ENCODE measurements at places on chromosomes 6 and 20.

DNA sequence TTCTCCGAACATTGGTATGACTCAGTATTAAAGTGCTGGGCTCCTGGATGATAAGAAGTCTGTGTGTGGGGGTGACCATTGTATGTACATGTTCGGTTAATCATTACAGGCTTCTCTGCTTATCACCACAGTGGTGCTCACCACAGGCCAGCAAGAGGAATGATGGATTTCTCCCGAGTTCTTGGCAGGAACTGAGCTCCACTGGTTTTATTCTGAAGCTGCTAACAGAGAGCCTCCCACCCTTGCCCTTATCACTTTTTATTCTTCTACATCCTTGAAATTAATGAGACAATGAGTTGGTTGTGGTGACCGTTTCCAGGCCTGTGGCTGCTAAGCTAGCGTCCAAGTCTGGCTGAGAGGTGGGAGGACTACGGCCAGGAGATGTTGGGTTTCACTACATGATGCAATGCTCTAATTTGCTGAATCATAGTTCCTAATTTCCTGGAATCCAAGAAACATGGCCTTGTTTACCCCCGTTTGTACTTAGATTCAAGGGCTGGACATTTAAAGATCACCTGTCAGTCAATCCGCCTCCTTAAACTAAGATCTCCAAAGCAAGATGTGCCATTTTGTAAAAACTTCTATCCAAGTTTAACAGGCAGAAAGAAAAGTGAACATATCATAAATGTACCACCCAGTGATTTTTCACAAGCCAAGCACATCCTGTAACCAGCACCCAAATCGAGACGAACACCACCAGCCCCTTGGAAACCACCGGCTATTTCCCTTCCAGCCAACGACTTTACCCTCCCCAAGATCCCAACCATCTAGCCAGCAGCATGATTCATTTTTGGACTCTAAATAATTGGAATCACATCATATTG lies 172.5 kb downstream of the FOXA2 start:
- no peak for DNase-seq

GRCh38 chr6:126553854-126554253 lies 213.9 kb downstream of the CENPW start:
- DNase-seq, result no peak

- DNase-seq, result no peak
Observed at GRCh38 chr20:61909821-61910220, 155.9 kb downstream of the TAF4 start.

DNA sequence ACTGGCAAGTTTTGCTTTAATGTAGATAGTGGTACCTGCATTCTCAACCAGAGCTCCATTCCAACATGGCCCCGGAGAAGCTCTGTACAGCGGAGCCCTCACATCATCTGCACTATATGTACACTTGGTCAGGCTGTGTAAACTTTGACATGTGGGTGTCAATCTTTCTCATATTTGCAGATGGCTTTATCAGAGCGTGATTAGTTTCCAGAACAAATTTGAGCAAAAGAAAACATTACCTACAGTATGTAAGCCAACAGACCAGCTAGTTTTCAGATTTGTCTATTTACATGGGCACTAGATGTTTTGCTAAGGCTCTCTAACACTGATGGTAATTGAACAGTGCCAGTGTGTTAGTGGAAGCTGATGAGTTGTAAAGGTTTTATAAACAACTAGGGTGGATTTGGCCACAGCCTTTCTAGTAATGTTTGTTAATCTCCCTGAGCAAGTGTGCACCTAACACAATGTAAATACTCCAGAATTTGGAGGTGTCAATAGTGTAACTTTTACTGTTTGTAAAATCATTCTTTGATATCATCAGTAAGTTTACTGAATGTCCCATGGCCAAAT lies 131.8 kb downstream of the FOXA2 start:
- peak; percentile 56 for DNase-seq

- peak; percentile 58 for DNase-seq
Observed at GRCh38 chr6:72580281-72580940, 41.5 kb upstream of the KCNQ5 start.

DNA sequence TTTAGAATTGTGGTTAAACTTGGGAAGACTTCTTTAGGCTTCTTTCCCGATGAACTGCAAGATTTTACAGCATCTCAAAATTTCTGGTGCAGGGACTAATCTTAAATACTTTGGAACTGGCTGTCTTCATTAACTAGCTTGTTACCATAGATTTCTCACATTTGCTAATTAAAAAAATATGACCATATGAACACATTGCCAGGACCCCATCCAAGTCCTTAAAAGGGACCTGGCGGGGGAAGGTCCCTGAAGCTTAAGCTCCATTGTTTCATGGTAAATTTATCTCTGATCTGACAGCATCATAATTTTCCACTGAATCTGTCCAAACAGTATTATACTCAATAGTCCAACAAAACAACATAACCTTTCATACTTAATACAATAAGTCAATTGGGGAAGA lies 517.8 kb upstream of the FLRT3 start:
- no peak for DNase-seq

- DNase-seq, result no peak
Observed at GRCh38 chr20:29301624-29302259, 1955.7 kb upstream of the DEFB115 start.

DNA sequence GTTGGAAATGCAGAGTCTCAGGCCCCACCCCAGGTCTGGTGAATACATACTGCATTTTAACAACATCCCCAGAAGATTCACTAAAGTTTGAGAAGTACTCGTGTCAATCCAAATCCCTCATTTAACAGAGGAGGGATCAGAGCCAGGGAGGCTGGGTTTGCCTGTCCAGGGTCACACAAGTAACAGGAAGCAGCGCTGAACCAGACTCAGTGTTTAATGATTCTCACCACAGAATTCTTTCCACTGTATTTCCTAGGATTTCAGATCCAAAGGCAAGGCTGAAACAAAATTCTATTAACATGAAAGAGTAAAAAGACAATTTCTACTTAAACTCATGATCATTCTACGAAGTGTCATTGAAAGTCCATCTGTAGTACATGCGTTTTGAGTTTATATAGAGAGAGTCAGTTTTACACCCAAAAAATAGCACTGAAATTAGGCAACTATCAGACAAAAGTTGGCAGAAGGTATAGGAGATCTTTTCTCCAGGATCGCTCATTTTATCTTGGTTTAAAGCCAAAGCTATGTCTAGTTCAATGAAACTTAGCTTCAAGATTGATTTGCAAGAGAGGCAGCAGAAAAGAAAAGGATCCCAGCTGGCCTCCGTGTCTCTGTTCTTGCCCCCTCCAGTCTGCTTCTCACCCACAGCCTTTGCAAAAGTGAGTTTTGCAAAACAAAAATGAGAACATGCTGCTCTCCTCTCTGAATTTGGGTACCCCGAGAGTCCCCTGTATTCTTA lies 6.0 kb upstream of the AGPAT4 start:
- DNase-seq, result no peak

GRCh38 chr6:6635291-6635690 lies 46.8 kb downstream of the LY86 start:
- no peak for DNase-seq

DNA sequence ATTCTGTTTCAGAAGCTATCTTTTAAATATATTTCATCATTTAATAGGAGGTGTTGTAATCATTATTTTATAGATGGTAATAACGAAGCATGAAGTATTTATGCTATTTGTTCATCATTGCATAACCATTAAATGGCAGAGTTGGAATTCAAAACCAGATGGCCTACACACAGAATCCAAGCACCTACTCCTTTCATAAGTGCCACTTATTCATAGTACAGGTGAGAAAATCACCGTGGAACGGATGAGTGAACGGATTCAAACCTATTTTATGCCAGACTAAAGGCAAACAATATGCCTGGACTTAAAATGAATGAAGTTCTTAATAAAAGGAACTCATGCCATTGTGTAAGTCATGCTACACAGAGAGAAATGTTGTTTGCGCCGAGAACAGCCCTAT lies 397.9 kb upstream of the ADGRB3 start:
- no peak for DNase-seq

GRCh38 chr6:20705741-20706140 lies 171.5 kb downstream of the CDKAL1 start:
- DNase-seq, result peak; percentile 65

GRCh38 chr6:4113649-4114048 lies 21.7 kb downstream of the ECI2 start:
- no peak for DNase-seq

GRCh38 chr20:33681728-33682353 lies 4.3 kb downstream of the E2F1 start:
- no peak for DNase-seq

DNA sequence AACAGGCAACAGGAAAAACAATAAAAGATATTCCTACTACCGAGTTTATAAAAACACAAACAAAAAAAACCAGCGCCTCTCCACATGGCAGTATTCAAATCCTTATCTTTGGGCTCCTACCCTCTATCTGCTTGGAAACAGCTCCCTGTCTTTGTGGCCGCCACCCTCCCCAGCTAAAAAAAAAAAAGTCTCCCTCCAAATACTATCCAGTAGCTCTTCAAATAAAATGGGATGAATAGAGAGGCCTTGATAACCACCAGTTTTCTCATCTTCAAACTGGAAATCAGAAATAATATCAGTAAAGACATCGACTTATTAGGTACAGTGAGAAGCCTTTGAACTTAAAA lies 96.2 kb downstream of the PSMG4 start:
- no peak for DNase-seq

GRCh38 chr6:163446549-163446948 lies 32.0 kb downstream of the QKI start:
- DNase-seq, result no peak

DNA sequence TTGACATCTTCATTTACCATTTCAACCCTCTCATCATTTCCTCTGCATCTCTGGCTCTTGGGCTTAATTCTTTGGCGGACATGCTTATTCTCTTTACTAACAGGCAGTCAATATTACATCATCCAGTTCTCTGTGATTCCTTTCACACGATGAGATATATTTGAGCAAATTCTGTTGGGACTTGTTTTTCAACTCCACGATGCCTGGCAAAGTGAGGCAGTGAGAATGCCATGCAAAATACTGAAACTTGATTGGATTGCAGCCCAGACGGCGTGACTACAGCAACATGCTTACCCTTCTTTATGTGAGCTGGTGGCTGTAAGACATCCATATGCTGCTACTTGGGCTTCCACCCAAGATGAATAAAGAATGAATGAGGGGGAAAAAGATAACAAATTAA lies 101.7 kb upstream of the SPACA1 start:
- DNase-seq, result no peak

- DNase-seq, result no peak
Observed at GRCh38 chr6:13474360-13474759, 13.0 kb downstream of the GFOD1 start.

DNA sequence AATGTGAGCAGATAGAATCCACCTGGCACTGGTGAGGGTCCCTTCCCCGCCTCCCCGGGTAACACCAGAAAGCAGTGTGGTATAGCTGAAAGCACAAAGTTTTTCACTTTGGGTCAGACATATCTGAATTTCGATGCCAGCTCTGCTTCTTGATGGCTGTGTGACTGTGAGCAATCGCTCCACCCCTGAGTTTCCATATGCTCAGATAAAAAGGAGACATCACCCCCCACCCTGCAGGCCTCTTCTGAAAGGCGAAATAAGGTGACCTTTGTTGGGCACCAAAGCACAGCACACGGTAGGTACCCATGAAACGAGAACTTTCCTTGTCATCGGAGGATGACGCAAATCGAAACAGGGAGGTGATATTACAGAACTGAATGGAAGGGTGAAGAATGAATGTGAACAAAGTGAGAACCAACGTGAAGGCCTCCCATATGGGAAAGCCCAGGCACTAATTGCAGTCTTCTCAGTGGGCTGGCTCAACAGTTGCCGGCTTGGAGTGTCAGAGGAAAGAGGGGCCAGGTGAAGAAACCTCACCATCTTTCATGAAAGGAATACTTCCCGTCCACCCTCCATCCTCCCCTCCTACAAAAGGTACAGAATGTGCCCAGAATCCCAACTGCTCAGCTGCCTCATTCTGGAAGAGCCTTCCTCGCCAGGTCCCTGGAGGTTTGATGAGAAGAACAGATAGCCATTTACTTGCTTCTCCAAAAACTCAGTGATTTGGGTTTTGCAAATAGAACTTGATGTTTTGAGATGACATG lies 61.8 kb downstream of the NFATC2 start:
- DNase-seq, result no peak

DNA sequence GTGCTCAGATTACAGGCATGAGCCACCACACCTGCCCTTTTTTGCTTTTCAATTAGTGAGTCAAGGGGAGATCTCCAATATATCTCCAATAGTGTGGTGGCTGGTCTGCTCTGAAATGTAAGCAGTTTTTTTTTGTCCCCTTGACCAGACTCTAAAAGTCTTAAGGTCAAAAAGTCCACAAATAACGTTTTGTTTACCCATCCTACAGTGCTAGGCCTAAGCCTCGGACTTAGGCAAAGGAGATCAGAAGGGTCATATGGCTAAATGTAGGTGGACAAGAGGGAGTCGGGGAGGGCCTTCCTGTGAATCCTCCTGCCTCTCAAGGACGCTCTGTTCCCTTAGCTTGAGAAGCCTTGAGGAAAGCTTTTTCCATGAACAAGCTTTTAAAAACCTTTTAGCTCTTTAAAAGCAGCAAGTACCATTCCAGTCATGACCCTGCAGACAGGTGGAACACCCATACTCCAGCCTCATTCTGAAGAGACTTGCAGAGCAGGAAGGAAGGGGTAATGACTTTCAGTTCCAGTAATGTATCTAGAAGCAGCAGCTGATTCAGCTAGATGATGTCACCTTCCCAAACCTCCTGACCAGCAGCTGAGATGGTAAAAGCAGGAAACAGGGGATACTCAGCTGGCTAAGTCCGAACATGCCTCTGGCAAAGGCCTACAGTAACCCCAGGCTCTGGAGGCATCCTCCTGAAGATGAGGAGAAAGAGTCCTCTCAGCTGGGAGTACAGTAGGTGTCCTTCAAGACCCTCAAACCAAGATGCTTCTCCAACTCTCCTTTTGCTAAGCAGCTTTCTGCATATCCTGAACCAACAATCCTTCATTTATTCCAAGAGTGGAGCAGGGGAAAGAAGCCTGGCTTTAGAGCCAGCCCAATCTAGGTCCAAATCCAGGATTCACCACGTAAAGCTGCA lies 23.6 kb downstream of the BCL2L1 start:
- peak; percentile 27 for DNase-seq

DNA sequence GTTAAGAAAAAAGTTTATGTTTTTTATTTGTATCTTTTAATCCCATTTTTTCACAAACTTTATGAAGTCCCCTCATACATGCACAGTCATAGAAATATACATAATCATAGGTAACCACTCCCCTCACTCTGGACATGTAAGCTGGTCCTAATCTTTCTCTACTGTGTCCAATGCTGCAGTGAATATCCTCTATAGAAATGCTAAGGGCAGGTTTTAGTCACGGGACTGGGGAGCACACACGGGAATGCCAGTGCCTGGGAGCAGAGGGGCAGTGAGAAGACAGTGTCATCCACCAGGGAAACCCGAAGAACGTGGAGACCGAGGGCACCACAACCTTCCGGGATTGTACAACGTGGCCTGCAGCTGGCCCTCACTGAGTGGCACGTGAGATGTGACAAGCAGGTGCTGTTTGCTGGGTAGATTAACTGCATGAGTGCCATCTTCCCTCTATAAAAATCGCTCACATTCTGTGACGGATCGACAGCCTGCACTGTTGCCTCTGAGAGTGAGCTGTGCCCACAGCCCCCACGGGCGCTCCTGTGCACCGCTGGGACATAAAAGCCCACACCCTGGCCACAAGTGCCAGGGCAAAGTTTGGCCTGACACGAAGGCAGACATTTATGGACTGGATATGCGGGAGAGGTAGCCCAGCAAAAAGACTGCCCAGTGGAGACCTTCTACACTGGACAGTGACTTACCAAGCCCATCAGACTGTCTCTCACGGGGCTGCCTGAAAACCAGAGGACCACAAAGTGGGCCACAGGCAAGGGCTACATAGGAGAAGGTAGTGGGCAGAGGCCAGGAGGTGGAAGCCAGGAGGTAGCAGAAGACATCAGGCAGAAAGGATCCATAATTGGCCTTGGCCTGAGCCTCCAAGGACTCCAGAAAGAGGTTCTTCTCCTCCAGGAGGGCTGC lies 63.2 kb downstream of the FGD2 start:
- DNase-seq, result no peak

GRCh38 chr6:97586344-97586743 lies 303.3 kb upstream of the MMS22L start:
- no peak for DNase-seq
